Stimulated activated CD8-positive, alpha-beta memory T cell treated with anti-CD3 and anti-CD28 coated beads, Interleukin-7, amount 100 ng/mL, for 1 hour (primary cell): ENCODE measurements at places on chromosomes 2 and 18.

- DNase-seq = no peak
Measured at GRCh38 chr2:173311844-173312606, 42.6 kb upstream of the CDCA7 start.

GRCh38 chr2:223835701-223836532 is 1.5 kb downstream of the AP1S3 start:
- DNase-seq = no peak

DNA sequence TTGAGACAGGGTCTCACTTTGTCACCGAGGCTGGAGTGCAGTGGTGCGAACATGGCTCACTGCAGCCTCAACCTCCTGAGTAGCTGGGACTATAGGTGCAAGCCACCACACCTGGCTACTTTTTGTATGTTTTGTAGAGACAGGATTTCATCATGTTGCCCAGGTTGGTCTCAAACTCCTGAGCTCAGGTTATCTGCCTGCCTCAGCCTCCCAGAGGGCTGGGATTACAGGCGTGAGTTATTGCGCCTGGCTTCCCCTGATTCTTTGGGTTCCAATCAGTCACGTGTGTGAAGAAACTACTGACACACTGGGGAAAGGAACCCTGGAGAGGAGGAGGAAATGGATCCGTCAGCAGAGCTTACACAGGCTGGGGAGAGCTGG is 22.3 kb upstream of the RAB10 start:
- no peak for DNase-seq

DNA sequence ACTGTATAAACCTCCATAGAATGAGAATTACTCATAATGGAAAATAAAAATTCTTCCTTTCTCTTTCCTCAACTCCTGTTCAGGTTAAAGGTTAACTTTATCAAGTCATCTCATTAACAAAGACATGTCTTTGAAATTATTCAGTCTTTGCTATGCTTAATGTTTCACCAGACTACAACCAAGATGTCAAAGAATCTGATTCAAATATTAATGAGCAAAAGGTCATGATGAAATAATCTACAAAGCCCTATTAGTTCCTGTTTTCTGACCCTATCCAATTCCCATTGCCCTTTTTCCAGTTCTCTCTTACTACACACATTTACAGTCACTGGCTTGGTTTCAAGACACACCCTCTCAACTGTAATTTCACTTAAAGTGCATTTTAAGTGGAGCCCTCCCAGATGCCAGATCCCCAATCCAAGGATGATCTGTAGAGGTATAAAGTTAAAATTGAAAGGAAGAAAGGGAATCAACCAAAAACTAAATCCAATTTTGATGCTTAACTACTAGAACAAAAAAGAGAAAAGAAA is 246.9 kb upstream of the CYP26B1 start:
- no peak for DNase-seq

GRCh38 chr2:171173087-171173486 is 12.4 kb upstream of the TLK1 start:
- no peak for DNase-seq

- no peak for DNase-seq
Measured at GRCh38 chr18:36494160-36494437, 196.6 kb downstream of the FHOD3 start.

GRCh38 chr2:216235896-216236295 is 126.7 kb downstream of the XRCC5 start:
- DNase-seq = no peak

DNA sequence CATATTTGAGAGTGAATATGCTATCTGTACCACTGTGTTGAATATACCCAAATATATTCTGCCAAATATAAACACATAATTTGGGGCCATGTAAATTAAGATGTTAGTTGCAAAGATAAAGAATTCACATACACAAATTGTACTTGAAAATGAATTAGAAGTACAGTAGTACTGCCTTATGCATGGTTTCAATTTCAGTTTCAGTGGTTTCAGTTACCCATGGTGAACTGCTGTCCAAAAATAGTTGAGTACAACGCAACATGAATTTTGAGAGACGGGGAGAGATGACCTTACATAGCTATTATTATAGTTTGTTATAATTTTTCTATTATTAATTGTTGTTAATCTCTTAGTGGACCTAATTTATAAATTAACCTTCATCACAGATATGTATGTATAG is 1313.0 kb upstream of the FAM98A start:
- no peak for DNase-seq

- no peak for DNase-seq
Measured at GRCh38 chr2:24883946-24884345, 36.1 kb downstream of the ADCY3 start.

DNA sequence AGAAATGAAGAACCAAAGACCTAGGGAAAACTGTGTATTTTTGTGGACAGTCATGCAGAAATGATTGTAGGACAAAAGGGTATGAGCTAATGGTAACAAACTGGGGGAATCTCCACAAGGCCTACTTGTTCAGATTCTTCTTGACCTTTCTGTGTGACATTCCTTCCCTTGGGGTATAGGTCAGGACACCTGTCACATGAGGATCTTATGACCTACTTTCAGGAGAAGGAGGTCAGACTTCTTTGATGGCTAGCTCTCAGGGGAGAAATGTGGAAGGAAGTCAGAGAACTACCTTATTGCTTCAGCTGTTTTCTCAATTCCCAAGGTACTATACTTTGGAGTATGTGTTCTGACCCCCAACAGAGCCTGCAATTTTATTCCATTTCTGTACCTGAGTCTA is 40.7 kb upstream of the TANK start:
- DNase-seq = no peak

DNA sequence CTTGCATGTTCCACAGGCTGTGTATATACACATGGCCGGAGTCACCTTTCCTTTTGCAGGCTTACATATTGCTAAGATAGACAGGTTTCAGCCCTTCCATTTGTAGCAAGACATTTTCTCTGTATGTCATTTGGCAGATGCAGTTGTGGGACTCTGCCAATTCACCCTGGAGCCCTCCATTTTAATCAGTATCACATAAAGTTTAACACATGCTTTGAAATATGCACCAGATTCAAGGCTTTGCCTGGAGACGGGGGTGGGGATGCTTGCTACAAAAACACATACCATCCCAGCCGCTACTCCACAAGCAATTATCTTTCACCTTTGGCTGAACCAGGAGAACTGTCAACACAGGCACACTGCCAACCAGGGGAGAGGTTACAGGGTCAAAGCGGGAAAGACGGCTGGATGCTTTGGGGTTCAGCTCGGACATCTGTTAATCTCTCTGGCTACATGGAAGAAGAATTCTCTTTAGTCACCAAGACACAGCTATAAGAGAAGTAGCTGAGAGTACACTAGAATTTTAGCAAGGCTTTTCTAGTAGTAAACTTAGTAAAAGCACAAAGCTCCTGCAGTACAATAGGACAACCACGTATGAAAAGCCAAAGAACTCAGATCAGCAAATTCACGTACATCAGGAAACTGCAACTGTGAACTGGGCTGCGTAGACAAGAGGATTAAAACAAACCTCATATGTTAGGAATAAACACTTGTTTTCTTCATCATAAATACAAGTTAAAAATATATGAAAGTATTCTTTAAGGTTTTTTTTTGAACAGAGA is 130.9 kb downstream of the EXOC6B start:
- DNase-seq = no peak
